ENCODE measurements at places on chromosomes 6 and 20.
A peak's percentile ranks its signal among the peaks of the same experiment; 100 is the strongest.

- DNase-seq: peak; percentile 66
These were observed 58.9 kb downstream of the ZNF831 start for GRCh38 chr20:59222253-59223181.

GRCh38 chr6:36735110-36736071 is 37.8 kb downstream of the RAB44 start:
- DNase-seq: no peak

DNA sequence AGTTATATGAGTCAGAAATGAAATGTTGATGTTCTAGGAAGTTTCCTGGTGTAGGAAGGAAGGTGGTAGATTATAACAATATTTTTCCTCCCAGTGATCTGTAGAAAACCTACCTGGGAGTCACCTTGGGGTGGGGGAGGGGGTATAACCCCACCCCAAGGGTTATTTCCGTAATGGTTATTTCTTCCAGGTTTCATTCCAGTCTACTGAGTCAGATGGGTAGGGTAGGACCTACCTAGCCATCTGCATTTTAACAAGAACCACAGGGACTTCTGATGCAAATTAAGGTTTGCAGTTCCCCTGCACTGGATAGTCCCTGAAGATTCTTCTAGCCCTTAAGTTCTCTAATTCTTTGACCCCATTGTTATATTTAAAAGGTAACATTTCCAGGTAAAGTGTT is 88.9 kb downstream of the ARMC2 start:
- DNase-seq: no peak

DNA sequence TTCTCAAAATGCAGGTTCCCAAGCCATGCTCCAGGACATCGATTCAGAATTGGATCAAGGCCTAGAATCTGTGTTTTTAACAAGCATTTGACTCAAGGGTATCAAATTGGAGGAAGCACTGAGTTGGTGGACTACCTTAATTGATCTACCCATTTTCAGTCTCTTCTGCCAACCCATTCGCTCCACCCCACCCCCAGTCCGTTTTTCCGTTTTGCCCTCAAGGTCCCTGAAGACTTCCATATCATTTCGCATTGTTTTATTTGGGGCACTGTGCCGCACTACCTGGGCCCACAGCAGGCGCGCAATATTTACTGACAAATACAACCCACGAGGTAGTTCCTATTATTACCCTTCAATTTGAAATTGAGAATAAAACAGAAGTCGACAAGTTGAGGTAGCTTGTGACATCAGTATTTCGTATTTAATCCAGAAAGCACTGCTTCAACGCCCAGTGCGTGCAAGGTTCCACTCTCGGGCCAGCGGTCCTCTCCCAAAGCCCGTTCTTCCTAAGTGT is 557 bp upstream of the DHX35 start:
- DNase-seq: peak; percentile 10

GRCh38 chr20:60131375-60131774 is 173.2 kb downstream of the CDH26 start:
- DNase-seq: no peak

GRCh38 chr20:22312744-22313346 is 271.5 kb downstream of the FOXA2 start:
- DNase-seq: peak; percentile 17

GRCh38 chr20:49562311-49563014 is 5.5 kb downstream of the PTGIS start:
- no peak for DNase-seq

- no peak for DNase-seq
These were observed 1.0 kb downstream of the RALGAPA2 start for GRCh38 chr20:20711413-20711812.

GRCh38 chr6:27872642-27873020 is 39.6 kb downstream of the OR2B2 start:
- no peak for DNase-seq

DNA sequence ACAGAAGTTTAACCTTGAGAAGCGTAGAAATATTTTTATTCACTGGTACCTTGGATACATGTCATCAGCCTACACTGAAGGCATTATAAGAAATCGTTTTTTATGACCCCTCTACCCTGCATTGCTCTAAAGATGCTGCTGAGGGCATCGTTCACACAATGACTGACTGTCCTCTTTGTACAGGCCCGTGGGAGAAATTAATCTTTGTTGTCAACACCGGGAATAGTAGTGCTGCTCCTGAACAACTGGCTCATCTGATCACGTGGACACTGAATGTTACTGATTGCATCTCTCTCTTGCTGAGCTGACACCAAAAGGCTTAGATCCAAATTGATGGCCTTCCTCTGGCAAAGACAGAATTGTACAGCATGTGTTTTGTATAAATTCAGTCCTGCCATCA is 157.1 kb upstream of the SMLR1 start:
- DNase-seq: no peak

GRCh38 chr6:166379800-166380199 is 2.9 kb downstream of the MPC1 start:
- no peak for DNase-seq

GRCh38 chr6:142867355-142867801 is 77.6 kb downstream of the HIVEP2 start:
- DNase-seq: no peak

GRCh38 chr6:134908906-134909516 is 40.9 kb downstream of the ALDH8A1 start:
- no peak for DNase-seq

- no peak for DNase-seq
These were observed 193.6 kb downstream of the NKAIN2 start for GRCh38 chr6:123997223-123997622.

DNA sequence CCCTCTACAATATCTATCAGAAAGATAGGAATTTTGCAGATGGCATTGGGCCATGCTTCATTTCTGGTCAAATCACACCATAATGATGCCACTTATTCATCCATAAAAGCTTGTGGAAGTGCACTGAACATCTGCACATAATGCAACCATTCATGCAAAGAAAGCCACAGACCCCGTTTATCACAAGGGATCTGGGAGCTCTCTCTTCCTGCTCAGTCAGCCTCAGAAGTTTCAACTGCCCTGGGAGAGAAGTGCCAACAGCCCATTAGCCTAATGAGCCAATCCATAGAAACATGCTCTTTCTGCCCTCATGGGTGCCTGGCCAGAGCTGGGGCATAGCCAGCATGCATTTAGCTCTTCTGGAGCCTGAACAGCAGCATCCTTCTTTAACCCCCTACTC is 85.8 kb downstream of the SLC35F1 start:
- no peak for DNase-seq

DNA sequence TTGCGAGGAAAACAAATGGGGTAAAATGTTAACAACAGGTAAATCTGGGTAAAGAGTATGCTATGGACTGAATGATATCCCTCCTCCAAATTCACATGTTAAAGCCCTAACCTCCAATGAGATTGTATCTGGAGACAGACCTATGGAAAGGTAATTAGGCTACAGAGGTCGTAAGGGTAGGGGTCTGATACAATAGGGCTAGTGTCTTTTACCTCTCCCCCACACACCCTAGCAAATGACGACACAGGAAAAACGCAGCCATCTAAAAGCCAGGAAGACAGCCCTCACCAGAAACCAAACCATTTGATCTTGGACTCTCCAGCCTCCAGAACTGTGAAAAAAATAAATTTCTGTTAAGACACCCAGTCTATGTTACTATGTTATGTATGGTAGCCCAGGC is 20.6 kb upstream of the FBXO9 start:
- DNase-seq: no peak

- DNase-seq: no peak
These were observed 58.6 kb downstream of the LIN28B start for GRCh38 chr6:105015482-105015881.

GRCh38 chr20:19976595-19977372 is 40.4 kb upstream of the NAA20 start:
- DNase-seq: no peak

- DNase-seq: no peak
These were observed 65.1 kb downstream of the REV3L start for GRCh38 chr6:111417946-111418345.

DNA sequence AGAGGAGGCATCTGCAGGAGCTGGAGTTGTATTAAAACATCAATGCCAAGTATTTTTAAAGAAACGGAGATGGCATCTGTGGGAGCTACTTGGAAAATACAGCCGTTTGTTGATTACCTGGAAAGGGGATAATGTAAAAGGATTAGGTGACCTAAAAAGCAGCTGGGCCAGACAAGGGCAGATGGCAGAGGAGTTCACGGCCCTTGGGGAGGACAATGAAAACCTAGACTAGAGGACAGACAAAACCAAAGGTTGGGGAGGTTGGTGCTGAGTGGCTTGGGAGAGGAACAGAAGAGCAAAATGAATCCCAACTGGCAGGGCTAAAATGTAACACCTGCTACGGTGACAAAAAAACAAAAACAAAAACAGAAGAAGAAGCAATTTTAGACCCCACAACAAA is 260.5 kb upstream of the JARID2 start:
- no peak for DNase-seq

DNA sequence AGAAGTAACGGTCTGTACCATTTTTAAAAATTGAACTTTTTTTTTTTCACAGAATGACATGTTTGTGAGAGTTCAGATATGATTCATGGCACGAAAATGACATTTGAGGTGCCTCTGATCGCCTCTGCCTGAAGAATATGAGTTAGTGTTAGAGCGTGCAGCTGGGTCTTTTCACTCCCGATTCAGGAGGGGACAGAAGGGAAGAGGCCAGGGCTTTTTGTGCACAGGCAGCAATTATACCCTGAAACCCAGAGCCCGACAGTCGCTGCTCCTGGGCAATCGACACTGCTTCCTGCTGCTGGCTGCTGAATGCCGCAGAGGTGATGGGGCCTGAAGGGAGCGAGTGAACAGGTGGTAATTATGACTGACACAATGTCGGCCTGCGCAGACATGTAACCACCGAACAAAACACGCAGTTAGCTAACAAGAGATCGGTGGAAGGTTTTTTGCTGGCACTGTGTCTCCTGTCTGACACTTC is 652.0 kb upstream of the NOX3 start:
- DNase-seq: no peak

GRCh38 chr20:54068966-54069365 is 1.4 kb downstream of the BCAS1 start:
- DNase-seq: no peak

- no peak for DNase-seq
These were observed 17.8 kb upstream of the TAGAP start for GRCh38 chr6:159062564-159062945.

DNA sequence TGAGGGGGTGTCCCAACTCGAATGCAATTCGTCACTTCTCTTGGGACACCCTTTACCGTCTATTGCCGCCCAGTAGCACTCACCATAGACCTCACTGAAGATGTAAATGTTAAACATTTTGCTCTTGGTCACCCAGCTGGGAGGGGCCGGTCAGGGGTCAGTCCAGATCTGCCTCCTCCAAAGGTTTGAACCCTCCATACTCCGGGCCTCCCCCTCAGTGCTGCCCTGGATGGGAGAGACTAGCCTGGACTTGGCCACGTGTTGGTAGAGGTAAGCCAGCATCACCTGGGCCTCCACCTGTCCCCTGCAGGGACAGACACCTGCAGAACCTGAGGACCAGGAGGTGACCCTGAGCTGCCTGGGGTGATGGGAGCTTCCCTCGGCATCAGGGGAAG is 5.0 kb upstream of the MYT1 start:
- DNase-seq: no peak

DNA sequence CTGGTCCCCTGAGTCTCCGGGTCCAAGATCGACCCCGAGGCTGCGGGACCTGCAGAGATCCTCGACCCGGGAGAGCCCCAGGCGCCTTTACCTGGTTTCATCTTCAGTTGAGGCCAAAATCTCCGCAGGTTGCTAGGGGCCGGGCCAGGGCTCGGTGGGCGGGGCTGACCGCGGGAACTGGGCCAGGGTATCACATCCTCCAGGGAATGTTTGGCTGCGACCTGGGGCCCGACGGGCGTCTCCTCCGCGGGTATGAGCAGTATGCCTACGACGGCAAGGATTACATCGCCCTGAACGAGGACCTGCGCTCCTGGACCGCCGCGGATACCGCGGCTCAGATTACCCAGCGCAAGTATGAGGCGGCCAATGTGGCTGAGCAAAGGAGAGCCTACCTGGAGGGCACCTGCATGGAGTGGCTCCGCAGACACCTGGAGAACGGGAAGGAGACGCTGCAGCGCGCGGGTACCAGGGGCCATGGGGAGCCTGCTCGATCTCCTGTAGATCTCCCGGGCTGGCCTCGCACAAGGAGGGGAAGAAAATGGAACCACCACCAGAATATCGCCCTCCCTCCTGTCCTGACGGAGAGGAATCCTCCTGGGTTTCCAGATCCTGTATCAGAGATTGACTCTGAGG is 53.8 kb upstream of the POLR1H start:
- no peak for DNase-seq

DNA sequence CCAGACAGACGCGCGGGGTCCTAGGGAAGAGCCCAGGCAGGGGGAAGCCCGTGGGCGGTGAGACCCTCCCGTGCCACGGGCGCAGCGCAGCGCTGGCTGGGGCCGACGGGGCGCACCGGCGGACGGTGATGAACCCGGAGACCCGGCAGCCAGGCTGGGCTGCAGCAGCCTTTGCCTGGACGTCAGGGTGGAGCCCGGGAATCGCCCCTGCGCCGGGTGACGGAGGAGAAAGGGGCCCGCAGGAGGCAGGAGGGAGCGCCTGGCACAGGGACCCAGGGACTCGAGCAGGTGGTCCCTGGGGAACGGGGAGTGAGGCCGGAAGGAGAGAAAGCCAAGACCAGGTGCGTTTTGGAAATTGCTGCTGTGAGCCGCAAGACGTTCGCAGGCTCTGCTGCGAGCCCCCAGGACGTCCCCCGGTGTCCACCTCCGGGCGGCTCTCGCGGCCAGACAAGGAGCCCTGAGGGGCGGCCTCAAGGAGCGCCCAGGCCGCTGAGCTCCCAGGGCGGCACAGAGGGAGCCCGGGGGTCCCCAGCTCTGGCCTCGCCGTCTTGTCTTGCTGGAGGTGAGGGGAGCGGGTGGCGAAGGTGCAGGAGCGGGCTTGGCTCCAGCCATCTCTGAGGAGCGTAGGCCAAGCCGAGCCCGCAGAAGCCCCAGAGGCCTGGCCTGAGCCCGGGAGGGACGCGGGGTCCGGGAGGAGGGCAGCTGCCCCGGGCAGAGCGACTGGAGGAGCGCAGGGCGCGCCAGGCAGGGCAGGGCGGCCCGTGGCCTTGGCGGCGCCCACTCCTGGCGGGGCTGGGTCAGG is 191.2 kb upstream of the PDE10A start:
- no peak for DNase-seq

DNA sequence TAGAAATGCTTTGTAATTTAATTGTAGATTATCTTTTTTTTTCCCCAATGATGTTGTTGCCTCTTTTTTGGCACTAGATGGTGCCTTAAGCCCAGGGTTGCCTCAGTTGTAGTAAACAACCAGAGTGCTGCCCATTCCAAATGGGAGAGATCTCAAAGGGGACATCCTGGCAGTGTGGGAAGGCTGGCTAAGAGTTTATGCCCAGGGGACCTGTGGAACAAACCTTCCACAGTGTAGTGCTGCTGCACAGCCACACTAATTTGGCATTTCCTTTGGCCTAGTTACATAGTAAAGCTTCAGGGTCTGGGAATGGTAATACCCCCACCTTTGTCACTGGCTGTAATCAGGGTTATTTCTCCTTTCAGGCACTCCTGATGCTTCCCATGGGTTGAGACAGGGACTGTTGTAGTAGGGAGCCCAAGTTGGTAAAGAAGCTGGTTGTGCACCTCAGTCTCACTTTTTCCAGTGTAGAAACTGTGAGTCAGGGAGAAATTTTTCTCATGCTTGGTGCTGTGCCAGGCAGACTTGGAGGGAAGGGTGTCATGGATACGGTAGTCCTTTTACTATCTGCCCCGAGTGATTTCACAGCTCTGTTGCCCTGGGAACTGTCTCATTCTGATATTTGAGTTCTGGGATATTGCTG is 177.8 kb upstream of the ECI2 start:
- no peak for DNase-seq

All from MM.1S (cell line).